RWPE2 (cell line): ENCODE measurements at places on chromosomes 3 and 15.

DNA sequence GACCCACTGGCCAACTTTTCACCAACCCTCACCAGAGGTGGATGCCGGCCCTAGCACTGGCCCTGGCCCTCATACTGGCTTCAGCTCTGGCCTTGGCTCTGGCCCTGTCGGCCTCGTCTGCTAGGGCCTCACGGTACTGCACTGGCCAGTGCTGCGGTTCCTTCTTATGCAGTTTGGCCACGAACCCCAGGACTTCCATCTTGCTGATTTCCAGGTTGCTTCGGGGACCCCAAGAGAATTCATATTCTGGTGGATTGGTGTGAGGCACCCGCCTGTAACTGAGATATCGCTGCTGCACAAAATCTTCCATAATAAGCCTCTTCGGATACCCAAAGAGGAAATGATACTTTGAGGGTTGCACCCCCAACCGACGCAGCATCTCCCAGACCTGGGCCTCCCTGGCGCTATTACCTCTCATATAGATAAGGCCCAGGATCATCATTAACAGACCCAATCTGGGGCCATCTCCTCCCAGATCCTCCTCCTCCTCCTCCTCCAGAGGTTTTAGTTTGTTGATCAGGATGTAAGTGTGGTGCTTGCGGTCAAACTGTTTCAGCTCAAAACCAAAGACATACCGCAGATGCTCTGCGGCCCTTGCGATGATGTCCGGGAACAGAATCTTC lies 883 bp downstream of the MAGEF1 start:
- H3K27ac ChIP-seq = peak overlapping the region; percentile 77
- DNase-seq = no peak
- H3K27me3 ChIP-seq = no peaks in the 10 kb centered on the region

GRCh38 chr3:51739110-51739509 lies 32.2 kb downstream of the GRM2 start:
- H3K27ac ChIP-seq = no peak overlapping the region
- no peaks in the 10 kb centered on the region for H3K4me1 ChIP-seq
- H3K4me3 ChIP-seq = no peak overlapping the region

- no peak overlapping the region for H3K4me3 ChIP-seq
- DNase-seq = no peak
- H3K4me1 ChIP-seq = no peaks in the 10 kb centered on the region
- H3K27ac ChIP-seq = no peak overlapping the region
- H3K36me3 ChIP-seq = no peaks in the 10 kb centered on the region
- H3K27me3 ChIP-seq = peaks cover 22% of the 10 kb centered on the region
Observed at GRCh38 chr15:85910834-85911233, 116.1 kb upstream of the KLHL25 start.

- no peak overlapping the region for H3K4me3 ChIP-seq
- H3K27me3 ChIP-seq = no peaks in the 10 kb centered on the region
- DNase-seq = no peak
- H3K4me1 ChIP-seq = no peaks in the 10 kb centered on the region
Observed at GRCh38 chr15:57751177-57751800, 44.8 kb downstream of the POLR2M start.

DNA sequence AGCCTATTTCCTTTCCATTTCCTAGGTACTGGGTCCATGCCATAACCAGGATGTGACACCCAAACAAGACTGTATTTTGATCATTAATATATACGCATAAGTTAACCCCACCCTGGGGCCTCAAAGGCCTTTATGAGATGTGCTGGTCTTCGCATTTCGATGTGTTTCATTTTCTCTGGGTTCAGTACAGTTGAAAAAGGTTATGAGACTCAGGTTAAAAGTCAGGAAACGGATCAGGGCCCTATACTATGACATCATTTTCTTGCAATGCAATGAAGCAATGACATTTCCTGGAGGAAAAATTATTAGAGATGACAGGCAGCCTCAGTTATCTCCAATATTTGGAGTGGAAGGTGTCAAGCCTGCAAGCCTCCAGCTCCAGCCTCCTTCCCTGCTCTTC lies 31.7 kb downstream of the TMEM212 start:
- DNase-seq = no peak
- no peaks in the 10 kb centered on the region for H3K36me3 ChIP-seq
- peaks cover 39% of the 10 kb centered on the region for H3K4me1 ChIP-seq
- H3K27ac ChIP-seq = peak overlapping the region; percentile 95

GRCh38 chr15:44298878-44299277 lies 10.4 kb downstream of the GOLM2 start:
- H3K36me3 ChIP-seq = peaks cover 7% of the 10 kb centered on the region
- no peak overlapping the region for H3K27ac ChIP-seq
- H3K4me3 ChIP-seq = no peak overlapping the region
- DNase-seq = no peak
- H3K4me1 ChIP-seq = peaks cover 22% of the 10 kb centered on the region

DNA sequence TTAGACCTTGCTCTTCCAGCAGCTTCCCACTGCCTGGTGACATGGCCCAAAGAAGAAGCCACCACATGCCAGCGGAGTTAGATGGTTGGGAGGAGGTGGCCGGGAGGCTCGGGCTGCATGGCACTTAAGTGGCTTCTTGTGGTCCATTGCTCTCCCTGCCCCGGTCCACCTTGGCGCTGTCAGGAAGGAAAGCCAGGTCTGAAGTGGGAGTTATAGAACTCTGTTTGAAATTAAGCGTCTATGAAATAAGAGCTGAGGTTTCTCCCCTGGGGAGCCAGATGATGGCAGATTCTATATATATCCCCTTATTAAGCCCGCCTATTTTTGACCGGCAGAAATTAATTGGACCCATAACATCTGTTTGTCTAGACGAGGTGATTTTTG lies 61.2 kb downstream of the ITGA11 start:
- H3K27ac ChIP-seq = no peak overlapping the region
- no peaks in the 10 kb centered on the region for H3K4me1 ChIP-seq
- no peak overlapping the region for H3K4me3 ChIP-seq
- DNase-seq = no peak
- H3K36me3 ChIP-seq = no peaks in the 10 kb centered on the region

DNA sequence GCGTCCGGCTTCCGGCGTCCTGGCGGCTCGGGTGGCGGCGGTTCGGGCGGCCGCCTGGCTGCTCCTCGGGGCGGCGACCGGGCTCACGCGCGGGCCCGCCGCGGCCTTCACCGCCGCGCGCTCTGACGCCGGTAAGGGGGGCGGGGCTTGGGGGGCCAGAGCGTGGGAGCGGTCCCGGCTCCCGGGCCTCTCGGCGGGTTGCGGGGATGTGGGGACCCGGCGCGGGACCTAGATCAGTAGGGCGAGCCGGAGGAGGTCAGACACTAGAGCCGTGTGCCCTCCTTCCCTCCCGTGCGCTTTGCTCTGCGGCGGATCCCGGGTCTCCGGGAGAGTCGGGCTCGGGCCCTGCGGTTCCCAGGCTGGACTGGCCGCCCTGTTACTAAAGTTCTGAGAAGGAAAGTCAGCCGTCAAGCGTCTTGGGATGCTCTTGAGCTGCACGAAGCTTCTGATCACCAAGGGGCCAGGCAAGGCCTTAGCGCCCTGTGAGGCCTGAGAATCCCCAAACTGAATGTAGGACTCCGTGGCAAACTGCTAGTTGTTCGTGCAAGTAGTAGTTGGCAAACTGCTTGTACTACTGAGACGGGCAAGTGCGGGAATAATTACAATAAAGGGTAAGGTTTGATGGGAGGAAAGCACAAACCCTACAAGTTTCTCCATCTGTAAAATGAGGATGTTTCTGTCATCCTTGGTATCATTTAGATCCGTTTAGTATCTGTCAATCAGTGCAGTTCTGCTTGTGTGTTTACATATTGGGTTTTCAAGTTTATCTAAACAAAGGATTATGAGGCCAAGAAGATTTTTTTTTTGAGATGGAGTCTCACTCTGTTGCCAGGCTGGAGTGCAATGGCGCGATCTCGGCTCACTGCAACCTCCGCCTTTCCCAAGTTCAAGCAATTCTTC lies 587 bp downstream of the PIGX start:
- peak overlapping the region; percentile 97 for H3K4me3 ChIP-seq
- no peaks in the 10 kb centered on the region for H3K27me3 ChIP-seq
- H3K27ac ChIP-seq = peak overlapping the region; percentile 53
- H3K4me1 ChIP-seq = peaks cover 13% of the 10 kb centered on the region
- peaks cover 10% of the 10 kb centered on the region for H3K36me3 ChIP-seq

DNA sequence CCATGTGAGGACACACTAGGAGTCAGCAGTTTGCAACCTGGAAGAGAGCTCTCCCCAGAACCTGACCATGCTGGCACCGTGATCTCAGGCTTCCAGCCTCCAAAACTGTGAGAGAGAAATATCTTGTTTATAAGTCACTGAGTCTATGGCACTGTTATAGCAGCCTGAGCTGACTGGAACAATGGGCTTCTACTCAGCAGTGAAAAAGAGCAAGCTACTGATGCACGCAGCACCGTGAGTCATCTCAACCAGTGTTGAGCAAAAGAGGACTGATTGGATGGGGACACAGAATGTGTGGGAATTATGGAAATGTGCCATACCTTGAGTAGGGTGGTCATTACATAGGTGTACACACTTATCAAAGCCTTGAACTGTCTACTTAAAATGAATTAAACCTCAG lies 230.4 kb downstream of the PLCL2 start:
- no peak overlapping the region for H3K4me3 ChIP-seq
- H3K36me3 ChIP-seq = no peaks in the 10 kb centered on the region
- H3K4me1 ChIP-seq = no peaks in the 10 kb centered on the region
- no peak for DNase-seq
- no peak overlapping the region for H3K27ac ChIP-seq

DNA sequence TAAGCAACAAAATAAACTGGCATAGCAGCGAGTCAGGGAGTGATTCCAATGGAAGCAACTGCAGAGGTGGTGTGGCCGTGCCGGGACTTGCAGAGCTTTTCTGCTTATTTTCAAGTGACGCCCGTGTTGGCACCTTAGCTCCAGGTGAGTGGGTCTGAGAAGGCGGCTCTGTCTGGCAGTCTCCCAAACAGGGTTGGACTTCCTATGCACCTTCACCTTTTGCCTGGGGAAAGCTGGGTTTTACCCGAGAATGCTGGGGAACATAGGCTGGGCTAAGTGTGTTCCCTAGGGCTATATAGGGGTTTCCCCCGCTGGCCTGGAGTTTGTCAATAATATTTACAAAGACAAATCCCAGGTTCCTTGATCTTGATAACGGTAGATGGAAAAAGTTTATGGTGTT lies 179.9 kb upstream of the TBL1XR1 start:
- H3K4me1 ChIP-seq = peaks cover 10% of the 10 kb centered on the region
- H3K27me3 ChIP-seq = no peaks in the 10 kb centered on the region
- peak; percentile 75 for DNase-seq
- H3K36me3 ChIP-seq = no peaks in the 10 kb centered on the region
- H3K4me3 ChIP-seq = no peak overlapping the region

GRCh38 chr3:126495786-126496185 lies 20.1 kb upstream of the ZXDC start:
- no peaks in the 10 kb centered on the region for H3K4me1 ChIP-seq
- no peak for DNase-seq
- H3K27me3 ChIP-seq = no peaks in the 10 kb centered on the region
- H3K27ac ChIP-seq = no peak overlapping the region

- H3K4me1 ChIP-seq = peaks cover 24% of the 10 kb centered on the region
- H3K36me3 ChIP-seq = no peaks in the 10 kb centered on the region
- H3K27ac ChIP-seq = no peak overlapping the region
- H3K27me3 ChIP-seq = peaks cover 8% of the 10 kb centered on the region
Observed at GRCh38 chr3:194686816-194687637, 1.3 kb downstream of the FAM43A start.

DNA sequence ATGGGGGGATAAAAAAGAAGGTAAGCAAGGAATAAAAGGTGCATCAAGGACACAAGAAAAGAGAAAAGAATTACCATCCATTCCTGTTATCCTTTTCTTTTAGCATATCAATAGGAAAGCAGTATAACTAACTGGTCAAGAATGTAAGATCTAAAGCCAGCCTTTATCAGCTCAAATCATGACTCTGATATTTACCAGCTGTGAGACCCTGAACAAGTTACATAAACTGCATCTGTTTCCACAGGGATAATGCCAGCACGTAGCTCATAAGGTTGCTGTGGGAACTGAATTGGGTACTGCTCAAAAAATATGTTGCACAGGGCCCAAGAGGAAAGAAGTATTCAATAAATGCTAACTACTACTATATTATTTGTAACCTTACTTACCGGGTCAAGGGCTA lies 1092.2 kb upstream of the CFAP20DC start:
- no peak for DNase-seq
- no peak overlapping the region for H3K4me3 ChIP-seq
- no peak overlapping the region for H3K27ac ChIP-seq
- no peaks in the 10 kb centered on the region for H3K36me3 ChIP-seq

- H3K4me3 ChIP-seq = no peak overlapping the region
- no peaks in the 10 kb centered on the region for H3K27me3 ChIP-seq
- H3K4me1 ChIP-seq = no peaks in the 10 kb centered on the region
- no peak overlapping the region for H3K27ac ChIP-seq
- no peak for DNase-seq
- no peaks in the 10 kb centered on the region for H3K36me3 ChIP-seq
Observed at GRCh38 chr3:173905381-173905780, 507.8 kb downstream of the NLGN1 start.

GRCh38 chr3:45095916-45096526 lies 50.2 kb downstream of the CDCP1 start:
- no peaks in the 10 kb centered on the region for H3K27me3 ChIP-seq
- DNase-seq = no peak
- H3K4me3 ChIP-seq = no peak overlapping the region
- peaks cover 87% of the 10 kb centered on the region for H3K36me3 ChIP-seq
- H3K4me1 ChIP-seq = peaks cover 26% of the 10 kb centered on the region
